Activated CD8-positive, alpha-beta memory T cell treated with anti-CD3 and anti-CD28 coated beads for 48 hours (primary cell): ENCODE measurements at places on chromosomes 3 and 15.
A peak's percentile ranks its signal among the peaks of the same experiment; 100 is the strongest.

DNA sequence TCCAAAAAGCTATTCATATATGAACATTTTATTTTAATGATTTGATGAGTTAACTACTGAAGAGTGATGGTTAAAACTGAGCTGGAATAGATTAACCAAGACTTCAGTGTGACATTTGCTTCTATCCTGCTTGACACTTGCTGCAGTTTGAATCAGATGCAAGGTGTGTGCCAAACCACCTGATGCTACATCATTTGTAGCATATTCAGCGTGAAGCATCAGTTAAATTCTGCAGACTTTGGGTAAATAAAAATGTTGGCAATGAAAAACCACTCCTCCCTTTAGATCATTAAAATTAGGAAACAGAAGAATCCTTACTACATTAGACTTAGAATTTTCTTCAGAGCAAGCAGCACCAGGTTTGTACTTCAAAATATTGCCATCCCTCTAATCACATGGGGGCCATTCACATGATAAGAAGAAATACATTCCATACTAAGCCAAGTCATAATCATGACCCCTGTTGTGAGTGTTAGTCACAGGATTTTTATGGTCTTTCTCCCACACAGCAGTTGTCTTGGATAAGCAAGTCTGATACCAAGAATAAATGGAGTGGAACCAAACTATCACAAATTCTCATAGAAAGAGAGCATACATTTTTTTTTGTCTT lies 160.7 kb upstream of the TNIK start:
- DNase-seq, result no peak

GRCh38 chr15:51917493-51917892 lies 54.1 kb downstream of the LEO1 start:
- DNase-seq, result no peak

DNA sequence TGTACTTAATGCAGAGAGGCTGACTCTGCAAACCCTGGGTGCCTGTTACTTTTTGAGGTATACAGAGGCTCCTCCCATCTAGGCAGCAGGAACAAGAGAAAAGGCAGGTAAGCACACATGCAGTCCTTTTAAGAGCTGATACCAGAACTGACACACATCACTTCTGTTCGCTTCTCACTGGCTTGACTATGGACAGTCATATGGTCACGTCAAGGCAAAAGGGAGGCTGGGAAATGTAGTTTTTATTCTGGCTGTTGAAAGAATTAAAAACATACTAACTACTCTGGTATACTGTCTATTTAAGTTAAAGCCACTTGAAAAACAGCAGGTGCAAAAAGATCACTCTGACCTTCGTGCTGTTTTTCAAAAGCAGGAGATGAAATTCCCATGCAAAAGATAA lies 218.3 kb downstream of the CTNNB1 start:
- DNase-seq, result no peak

GRCh38 chr15:42349186-42349585 lies 10.1 kb upstream of the CAPN3 start:
- DNase-seq, result no peak

- no peak for DNase-seq
Observed at GRCh38 chr3:64340641-64341101, 115.4 kb upstream of the PRICKLE2 start.

- no peak for DNase-seq
Observed at GRCh38 chr3:6088433-6088832, 772.5 kb upstream of the GRM7 start.

DNA sequence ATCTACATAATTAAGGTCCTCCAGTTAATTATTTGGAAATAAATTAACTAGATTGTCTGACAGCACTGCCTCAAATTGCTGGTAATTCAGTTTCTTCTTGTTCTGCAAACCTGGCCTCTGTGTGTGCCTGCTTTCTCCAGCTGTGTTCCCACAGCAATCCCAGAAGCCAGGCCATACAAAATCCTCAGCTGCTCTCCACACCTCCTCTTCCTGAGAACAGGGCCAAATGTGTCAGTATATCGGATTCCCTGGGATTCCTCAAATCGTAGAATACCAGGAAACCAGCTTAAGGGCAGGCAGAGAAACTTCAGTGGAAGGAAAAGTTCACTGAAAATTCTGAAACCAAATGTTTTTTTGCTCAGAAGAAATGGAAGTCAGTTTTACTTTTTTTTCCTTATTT lies 261.4 kb downstream of the ZMAT3 start:
- DNase-seq, result no peak

- no peak for DNase-seq
Observed at GRCh38 chr3:63349583-63350573, 71.8 kb downstream of the SYNPR start.

GRCh38 chr3:171345107-171345843 lies 114.9 kb downstream of the TNIK start:
- DNase-seq, result no peak

GRCh38 chr3:159619341-159619885 lies 369.2 kb upstream of the IL12A start:
- no peak for DNase-seq

DNA sequence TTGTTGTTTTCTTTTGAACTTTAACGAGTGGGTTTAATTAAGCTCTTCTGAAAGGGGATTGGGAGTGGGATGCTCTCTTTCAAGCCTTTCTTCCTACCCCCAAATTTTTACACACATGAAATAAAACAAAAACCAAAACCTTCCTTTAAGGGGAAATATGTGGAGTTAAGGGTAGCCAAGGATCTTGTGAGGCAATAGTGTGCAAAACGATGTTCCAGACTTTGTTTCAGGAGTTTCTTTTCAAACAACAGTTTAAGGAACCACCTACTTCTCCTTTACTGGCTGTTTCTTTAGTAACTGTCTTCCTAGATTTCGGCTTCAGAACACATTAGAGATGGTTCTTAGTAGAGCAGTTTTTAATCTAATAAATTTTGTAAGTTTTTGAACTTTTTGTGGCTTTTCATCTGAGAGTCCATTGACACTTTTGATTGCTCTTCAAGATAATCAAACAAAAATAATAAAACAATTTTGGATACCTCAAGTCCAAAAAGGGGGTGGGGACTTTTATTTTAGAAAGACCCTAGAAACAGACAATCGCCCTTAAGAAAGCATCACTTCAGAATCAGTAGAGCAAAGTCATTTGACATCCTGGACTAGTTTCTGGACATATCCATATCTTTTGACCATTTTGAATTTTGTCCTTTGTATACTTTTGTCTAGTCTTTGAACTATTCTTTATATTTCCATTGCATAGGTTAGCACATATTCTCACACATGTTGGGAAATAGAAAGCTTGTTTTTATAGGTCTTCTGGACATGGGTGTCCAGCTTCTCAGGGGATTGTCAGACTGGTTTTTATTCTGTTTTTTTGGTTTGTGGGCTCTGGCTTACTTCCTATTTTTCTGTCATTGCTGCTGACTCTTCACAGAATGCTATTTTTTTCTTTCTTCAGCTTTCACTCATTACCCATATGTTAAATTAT lies 6.0 kb downstream of the DIPK2A start:
- DNase-seq, result no peak

- DNase-seq, result no peak
Observed at GRCh38 chr3:127501177-127501576, 89.4 kb downstream of the TPRA1 start.

GRCh38 chr15:79844221-79844620 lies 52.6 kb downstream of the MTHFS start:
- no peak for DNase-seq

GRCh38 chr15:48400086-48400485 lies 68.9 kb downstream of the DUT start:
- DNase-seq, result no peak

DNA sequence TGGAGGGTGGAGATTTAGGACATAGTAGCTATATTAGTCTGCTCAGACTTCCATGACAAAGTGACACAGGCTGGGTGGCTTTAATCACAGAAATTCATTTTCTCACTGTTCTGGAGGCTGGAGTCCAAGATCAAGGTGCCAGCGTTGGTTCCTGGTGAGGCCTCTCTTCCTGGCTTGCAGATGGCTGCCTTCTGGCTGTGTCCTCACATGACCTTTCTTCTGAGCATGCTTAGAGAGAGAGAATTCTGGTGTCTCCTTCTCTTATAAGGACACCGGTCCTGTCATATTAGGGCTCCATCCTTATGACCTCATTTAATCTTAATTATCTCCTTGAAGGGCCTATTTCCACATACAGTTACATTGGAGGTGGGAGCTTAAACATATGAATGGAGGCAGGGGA lies 14.9 kb upstream of the SHC4 start:
- DNase-seq, result no peak

- DNase-seq, result no peak
Observed at GRCh38 chr3:99837715-99838114, 20.1 kb downstream of the CMSS1 start.

DNA sequence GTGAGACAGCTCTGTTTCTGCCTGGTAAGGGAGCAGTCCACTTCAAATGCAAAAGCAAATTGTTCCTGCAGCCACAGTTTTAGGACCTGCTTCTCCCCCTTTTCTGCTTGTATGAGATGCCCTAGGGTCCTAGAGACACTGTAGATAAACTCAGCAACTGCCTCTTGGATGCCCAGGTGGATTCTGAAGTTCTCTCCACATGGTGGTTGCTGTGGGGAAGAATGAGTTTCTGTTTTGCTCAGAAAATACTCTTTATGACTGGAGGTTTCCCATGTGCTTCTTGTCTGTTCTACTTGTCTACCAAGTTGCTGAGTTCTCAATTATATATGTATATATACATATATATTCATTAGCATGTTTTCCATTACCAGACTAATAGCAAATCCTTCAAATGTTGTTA lies 5.6 kb upstream of the ZNF80 start:
- DNase-seq, result no peak

DNA sequence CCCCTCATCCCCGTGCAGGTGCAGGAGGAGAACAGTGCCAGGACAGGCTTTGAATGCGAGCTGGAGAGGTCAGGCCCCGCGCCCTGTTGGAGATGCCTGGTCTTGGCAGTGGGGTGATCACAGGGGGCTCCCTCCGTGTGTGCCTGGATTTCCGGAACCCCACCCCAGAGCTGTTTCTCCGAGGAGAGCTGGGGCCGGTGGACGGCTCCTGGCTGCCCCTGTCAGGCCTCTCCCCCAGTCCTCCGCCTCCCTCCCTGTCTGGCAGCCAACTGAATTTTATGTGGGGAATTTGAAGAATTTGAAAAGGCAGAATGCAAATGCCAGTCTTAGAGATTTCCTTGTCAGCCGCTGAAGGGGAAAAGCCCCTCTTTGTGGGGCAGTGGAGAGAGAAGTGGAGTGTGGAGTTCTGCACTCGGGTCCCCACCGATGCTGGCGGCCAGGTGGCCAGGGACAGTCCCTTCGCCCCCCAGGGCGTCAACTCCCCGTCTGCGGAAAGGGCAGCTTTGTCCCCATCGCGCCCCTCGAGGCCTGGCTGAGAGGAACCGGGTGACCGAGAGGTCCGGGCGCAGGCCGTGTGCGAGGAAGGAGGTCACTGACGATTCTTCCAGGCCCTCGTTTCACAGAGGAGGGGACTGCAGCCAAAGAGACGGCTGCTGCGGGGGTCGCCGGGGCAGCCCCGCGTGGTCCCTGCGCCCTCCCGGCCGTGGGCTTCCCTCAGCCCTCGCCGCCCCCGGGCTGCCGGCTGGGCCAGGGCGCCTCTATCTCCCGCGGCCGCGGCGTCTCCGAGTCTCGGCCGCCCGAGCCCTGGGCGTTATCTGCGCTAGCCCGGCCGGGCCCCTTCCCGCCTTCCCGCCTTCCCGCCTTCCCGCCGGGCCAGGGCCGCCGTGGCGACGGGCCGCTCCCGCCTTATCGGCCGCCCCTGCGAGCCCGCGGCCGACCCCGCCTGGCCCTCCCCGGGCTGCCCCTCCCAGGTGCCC lies 56.0 kb upstream of the LCTL start:
- DNase-seq, result no peak

DNA sequence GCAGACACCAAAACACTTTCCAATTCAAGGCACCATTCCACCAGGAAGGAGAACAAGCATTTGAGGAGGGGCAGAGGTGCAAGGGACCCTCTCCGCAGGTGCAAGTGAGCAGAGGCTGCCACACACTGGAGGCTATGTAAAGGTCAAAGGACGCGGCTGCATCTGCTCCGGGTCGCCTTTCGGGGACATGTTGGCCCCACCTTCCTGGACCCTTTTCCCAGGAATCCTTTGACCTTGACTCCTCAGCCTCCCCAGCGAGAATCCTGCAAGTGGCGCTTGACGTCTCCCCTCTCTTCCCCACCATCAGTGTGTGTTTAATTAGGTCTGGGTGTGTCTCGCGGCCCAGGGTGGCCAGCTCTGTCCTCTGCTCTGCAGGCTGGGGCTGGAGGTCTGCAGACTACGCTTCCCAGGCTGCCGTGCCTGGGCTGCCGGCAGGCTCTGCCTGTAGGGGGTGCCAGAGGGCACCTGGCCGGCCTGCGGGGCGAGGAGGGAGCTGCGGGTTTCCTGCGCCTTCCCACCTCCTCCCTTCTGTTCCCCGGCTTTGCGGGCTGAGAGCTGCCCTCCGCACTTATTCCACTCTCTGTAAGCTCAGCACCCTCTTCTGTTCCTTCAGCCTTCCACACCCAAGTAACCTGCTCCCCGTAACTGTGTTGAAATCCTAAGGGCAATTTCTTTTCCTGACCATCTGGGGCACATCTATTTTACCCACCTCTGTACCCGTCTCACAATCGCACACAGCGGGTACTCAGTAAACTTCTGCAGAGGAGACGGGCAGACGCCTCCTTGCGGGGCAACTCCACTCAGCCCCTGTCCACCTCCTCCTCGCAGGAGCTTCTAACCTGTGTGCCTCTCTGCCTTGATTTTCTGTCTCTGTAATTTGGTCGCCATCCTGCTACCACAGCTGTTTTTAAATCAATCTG lies 129.8 kb downstream of the NSMCE3 start:
- DNase-seq, result peak; percentile 43

DNA sequence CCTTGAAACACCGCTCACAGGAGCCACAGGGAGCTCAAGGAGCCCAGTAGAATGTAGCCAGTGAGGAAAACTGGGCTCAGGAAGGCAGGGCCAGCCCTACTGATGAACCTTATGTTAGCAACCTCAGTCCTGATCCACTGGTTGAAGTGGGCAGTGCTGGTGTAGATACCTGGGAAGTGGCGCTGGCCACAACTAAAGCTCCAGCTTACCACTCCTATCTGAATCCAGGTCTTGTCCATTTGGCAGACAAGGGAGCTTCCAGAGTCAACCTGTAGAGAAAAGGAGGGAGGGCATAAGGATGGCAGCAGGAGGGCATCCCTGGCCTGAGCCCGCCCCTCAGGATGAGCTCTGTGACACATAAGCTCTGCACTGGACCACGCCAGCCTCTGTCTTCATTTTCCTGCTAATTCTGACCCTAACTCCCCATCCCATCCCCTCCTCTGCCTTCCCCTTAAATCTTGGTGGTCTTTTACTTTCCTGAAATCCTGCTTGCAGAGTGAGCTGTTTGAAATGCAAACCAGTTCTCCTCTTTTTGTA lies 2.1 kb upstream of the PRSS50 start:
- DNase-seq, result no peak

GRCh38 chr3:177057768-177058167 lies 139.5 kb downstream of the TBL1XR1 start:
- no peak for DNase-seq

DNA sequence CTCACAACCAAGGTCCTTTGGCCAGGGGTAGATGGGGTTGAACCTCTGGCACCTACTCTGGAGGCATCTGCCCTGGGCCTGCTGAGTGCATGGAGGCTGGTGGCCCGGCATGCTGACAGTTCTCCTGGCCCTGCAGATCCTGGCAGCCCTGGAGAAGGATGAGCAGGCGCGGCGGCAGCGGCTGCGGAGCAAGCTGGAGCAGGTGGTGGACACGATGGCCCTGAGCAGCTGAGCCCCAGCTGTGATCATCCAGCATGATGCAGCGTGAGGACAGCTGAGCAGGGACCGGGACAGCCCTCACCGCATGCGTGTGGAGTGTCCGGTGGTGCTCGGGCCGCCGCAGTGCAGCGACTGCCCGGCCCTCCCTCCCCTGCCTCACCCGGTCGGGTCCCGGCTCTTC lies 50.9 kb downstream of the PLXNA1 start:
- DNase-seq, result no peak
